ENCODE measurements at places on chromosomes 4 and X. TPM values are rescaled to one million over a fixed set of nuclear protein-coding genes. Genes with fewer than 3 reads are reported as not detected.

TKTL1 gene
- 4.1 TPM for total RNA-seq

BCLAF3 gene
- total RNA-seq, result 7.6 TPM

UGT2B15 gene
- total RNA-seq, result not detected

PDCL2 gene
- not detected for total RNA-seq

SLC2A9 gene
- 3.3 TPM for total RNA-seq

PNMA3 gene
- total RNA-seq, result 0.53 TPM

- H3K27me3 ChIP-seq, result peaks cover 17% of the 10 kb centered on the region
- H3K4me1 ChIP-seq, result no peaks in the 10 kb centered on the region
- H3K4me3 ChIP-seq, result no peak overlapping the region
- DNase-seq, result no peak
Observed at GRCh38 chrX:69371159-69371558, 133.0 kb upstream of the NALF2 start.

GRCh38 chr4:5338531-5338930 lies 287.3 kb downstream of the STK32B start:
- H3K4me3 ChIP-seq, result no peak overlapping the region
- peaks cover 8% of the 10 kb centered on the region for H3K27me3 ChIP-seq
- peaks cover 3% of the 10 kb centered on the region for H3K4me1 ChIP-seq
- H3K27ac ChIP-seq, result no peak overlapping the region
- DNase-seq, result no peak
- H3K36me3 ChIP-seq, result no peaks in the 10 kb centered on the region

DNA sequence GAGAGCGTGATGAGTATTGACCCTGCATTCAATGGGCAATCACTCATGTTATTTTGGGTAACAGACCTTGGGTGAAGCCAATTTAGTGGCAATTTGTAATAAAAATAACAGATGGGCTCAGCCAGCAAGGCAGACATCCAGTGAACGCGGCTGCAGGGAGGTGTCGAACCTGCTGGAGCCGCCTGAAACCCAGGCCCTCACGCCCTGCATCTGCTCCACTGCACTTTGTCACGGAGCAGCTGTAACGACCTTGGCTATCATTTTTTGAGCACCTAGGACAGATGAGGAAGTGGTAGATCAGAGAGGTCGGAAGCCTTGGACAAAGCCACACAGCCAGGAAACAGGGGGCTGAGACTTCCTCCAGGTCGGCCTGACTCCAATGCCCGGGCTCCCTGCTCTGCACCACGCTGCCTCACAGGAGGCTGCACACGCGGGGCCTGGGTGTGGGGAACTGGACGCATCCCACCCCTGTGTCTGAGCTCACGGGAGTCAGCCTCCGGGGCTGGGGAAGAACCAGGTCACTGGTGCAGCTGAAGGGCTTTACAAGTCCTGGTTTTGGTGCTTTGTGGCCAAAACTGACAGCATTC lies 19.4 kb downstream of the HMX1 start:
- H3K27ac ChIP-seq, result no peak overlapping the region
- DNase-seq, result peak; percentile 50
- peaks cover 12% of the 10 kb centered on the region for H3K4me1 ChIP-seq
- no peak overlapping the region for H3K4me3 ChIP-seq
- peaks cover 45% of the 10 kb centered on the region for H3K27me3 ChIP-seq

DNA sequence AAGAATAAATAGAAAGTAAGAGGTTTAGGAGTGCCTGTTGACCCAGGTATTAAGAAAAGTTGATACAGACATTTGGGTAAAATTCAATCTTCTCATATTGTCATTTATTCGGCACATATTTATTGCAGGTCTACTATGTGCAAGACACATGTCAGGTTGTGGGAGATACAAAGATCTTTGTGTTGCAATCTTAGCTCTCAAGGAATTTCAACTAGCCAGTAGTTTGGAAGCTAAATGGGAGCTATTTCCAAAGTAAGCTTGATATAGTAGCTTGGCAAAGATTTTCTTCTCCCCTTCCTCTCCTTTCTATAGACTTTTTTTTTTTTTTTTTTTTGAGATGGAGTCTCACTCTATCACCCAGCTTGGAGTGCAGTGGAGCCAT lies 122.9 kb downstream of the SYNPO2 start:
- H3K4me1 ChIP-seq, result no peaks in the 10 kb centered on the region
- no peak overlapping the region for H3K27ac ChIP-seq
- H3K36me3 ChIP-seq, result no peaks in the 10 kb centered on the region
- H3K4me3 ChIP-seq, result no peak overlapping the region
- DNase-seq, result no peak

GRCh38 chr4:110120506-110120905 lies 77.9 kb downstream of the ELOVL6 start:
- H3K27me3 ChIP-seq, result no peaks in the 10 kb centered on the region
- H3K36me3 ChIP-seq, result peaks cover 6% of the 10 kb centered on the region
- no peak overlapping the region for H3K27ac ChIP-seq
- H3K4me3 ChIP-seq, result no peak overlapping the region
- DNase-seq, result no peak

DNA sequence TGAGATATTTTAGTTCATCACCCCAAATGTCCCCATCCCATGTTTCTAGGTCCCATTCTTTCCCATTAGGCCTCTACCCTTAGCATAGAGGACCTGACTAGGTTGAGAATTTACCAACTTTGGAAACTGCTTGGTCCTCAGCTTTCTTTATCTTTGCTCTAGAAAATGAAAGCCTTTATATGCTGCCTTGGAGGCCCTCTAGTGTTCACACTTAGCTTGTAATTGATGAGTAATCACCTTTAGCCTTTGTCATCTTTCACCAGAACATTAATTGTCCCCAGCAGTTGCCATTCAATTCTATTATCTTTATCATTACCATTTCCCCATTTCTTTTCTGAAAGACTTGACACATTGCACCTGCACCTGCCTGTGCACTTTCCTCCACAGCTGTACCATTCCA lies 589.2 kb upstream of the NR3C2 start:
- H3K27me3 ChIP-seq, result no peaks in the 10 kb centered on the region
- no peak for DNase-seq
- no peaks in the 10 kb centered on the region for H3K36me3 ChIP-seq
- no peak overlapping the region for H3K4me3 ChIP-seq

- no peaks in the 10 kb centered on the region for H3K36me3 ChIP-seq
- H3K4me3 ChIP-seq, result no peak overlapping the region
- no peak overlapping the region for H3K27ac ChIP-seq
- no peaks in the 10 kb centered on the region for H3K27me3 ChIP-seq
Observed at GRCh38 chrX:10513974-10514373, 106.4 kb downstream of the MID1 start.

GRCh38 chr4:15601862-15602261 lies 53.3 kb downstream of the FBXL5 start:
- DNase-seq, result no peak
- peaks cover 17% of the 10 kb centered on the region for H3K36me3 ChIP-seq
- no peaks in the 10 kb centered on the region for H3K27me3 ChIP-seq
- no peak overlapping the region for H3K4me3 ChIP-seq
- peaks cover 11% of the 10 kb centered on the region for H3K4me1 ChIP-seq

DNA sequence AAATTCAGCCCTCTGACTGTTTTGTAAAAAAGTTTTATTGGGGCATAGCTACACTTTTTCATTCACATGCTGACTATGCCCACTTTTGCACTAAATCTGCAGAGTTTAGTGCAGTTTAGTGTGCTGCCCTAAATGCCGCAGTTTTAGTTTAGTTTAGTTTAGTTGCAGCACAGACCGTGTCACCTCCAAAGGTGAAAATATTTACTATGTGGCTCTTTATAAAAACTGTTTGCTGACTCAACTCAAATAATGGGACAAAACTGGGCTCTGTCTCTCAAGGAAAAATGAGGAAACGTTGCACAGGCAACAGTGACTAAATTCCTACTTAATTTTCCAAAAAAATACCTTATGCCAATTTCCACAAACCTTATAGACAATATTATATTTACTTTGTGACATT lies 314.2 kb downstream of the C4orf33 start:
- no peak overlapping the region for H3K4me3 ChIP-seq
- H3K27ac ChIP-seq, result no peak overlapping the region
- H3K4me1 ChIP-seq, result no peaks in the 10 kb centered on the region
- DNase-seq, result no peak
- no peaks in the 10 kb centered on the region for H3K27me3 ChIP-seq

- H3K27ac ChIP-seq, result no peak overlapping the region
- peaks cover 13% of the 10 kb centered on the region for H3K36me3 ChIP-seq
- no peaks in the 10 kb centered on the region for H3K27me3 ChIP-seq
- no peak overlapping the region for H3K4me3 ChIP-seq
- DNase-seq, result no peak
- no peaks in the 10 kb centered on the region for H3K4me1 ChIP-seq
Observed at GRCh38 chr4:63049278-63049677, 1360.0 kb downstream of the TECRL start.

- peaks cover 6% of the 10 kb centered on the region for H3K27me3 ChIP-seq
- no peaks in the 10 kb centered on the region for H3K4me1 ChIP-seq
- H3K27ac ChIP-seq, result no peak overlapping the region
- H3K36me3 ChIP-seq, result no peaks in the 10 kb centered on the region
Observed at GRCh38 chr4:8129785-8130184, 28.8 kb downstream of the ABLIM2 start.

DNA sequence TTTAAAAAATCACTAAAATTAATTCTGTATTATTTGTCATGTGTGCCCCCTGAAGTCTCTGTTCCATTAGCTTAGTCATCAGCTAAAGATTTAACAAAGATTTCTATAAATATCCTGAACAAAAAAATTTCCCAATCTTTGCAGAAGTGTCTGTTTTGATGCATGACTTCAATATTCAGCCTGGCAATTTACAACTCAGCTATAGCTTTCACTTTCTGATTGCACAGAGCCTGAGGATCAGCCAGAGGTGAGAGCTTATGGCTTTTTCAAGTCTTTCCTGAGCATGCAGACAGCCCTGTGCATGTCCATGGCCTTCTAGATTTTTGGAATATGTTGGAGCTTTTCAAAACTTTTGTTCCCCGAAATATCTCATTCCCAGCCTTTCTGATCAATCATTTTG lies 420.1 kb downstream of the ZNF674 start:
- H3K27me3 ChIP-seq, result peaks cover 9% of the 10 kb centered on the region
- DNase-seq, result no peak
- H3K4me3 ChIP-seq, result no peak overlapping the region
- H3K27ac ChIP-seq, result no peak overlapping the region
- no peaks in the 10 kb centered on the region for H3K36me3 ChIP-seq
- H3K4me1 ChIP-seq, result no peaks in the 10 kb centered on the region

GRCh38 chr4:29043411-29043810 lies 1676.8 kb upstream of the PCDH7 start:
- H3K27ac ChIP-seq, result no peak overlapping the region
- peaks cover 3% of the 10 kb centered on the region for H3K36me3 ChIP-seq
- no peak for DNase-seq
- no peaks in the 10 kb centered on the region for H3K4me1 ChIP-seq

DNA sequence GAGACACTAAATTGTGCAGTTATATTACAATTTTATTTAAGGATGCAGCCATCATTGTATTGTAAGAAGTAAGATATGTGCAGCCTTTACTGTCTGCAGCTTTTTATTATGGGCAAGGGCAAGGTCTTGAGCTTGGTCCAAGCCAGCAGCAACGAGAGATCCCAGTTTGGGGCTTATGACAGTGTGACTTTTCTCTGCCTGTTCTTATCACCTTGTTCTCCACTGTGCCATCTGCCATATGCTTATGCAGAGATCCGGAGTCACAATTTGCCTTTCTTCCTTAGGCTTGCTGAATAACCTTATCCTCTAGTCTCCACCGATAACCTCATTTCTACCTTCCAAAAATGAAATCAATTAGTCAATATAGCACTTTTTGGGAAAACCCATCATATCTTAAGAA lies 30.4 kb downstream of the MAPK10 start:
- no peak overlapping the region for H3K27ac ChIP-seq
- H3K4me1 ChIP-seq, result no peaks in the 10 kb centered on the region
- H3K36me3 ChIP-seq, result no peaks in the 10 kb centered on the region
- no peak for DNase-seq
- H3K4me3 ChIP-seq, result no peak overlapping the region

GRCh38 chr4:3363411-3364141 lies 70.8 kb downstream of the RGS12 start:
- H3K4me1 ChIP-seq, result peaks cover 9% of the 10 kb centered on the region
- H3K4me3 ChIP-seq, result no peak overlapping the region
- no peaks in the 10 kb centered on the region for H3K36me3 ChIP-seq

- H3K27ac ChIP-seq, result peak overlapping the region; percentile 87
- peaks cover 9% of the 10 kb centered on the region for H3K36me3 ChIP-seq
- H3K27me3 ChIP-seq, result no peaks in the 10 kb centered on the region
Observed at GRCh38 chrX:20265726-20266681, 705 bp downstream of the RPS6KA3 start.

GRCh38 chr4:130628531-130628930 lies 1532.6 kb downstream of the C4orf33 start:
- no peaks in the 10 kb centered on the region for H3K27me3 ChIP-seq
- H3K36me3 ChIP-seq, result no peaks in the 10 kb centered on the region

- H3K4me1 ChIP-seq, result no peaks in the 10 kb centered on the region
- H3K27ac ChIP-seq, result no peak overlapping the region
- no peak for DNase-seq
- no peak overlapping the region for H3K4me3 ChIP-seq
Observed at GRCh38 chr4:11691236-11691635, 262.5 kb upstream of the HS3ST1 start.

DNA sequence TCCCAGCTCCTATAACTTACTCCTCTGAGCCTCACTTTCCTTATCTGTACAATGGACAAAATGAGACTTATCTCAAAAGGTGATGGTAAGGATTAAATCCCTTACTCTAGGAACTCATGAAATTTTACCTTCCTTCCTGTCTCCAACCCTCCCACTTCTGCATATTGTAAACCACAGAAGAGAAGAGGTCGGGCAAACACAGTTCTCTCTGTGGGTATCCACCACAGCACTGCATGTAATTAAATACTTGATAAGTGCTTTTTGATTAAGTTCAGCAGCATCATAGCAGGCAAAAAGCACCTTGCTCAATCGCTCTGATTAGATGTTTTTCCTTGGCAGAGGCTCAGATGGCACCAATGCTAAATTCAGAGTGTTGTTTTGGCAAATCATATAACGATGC lies 17.3 kb upstream of the TMEM192 start:
- no peak overlapping the region for H3K4me3 ChIP-seq
- no peak overlapping the region for H3K27ac ChIP-seq
- no peaks in the 10 kb centered on the region for H3K36me3 ChIP-seq
- DNase-seq, result no peak

GRCh38 chr4:173699841-173700475 lies 169.9 kb upstream of the HAND2 start:
- H3K36me3 ChIP-seq, result no peaks in the 10 kb centered on the region
- H3K4me1 ChIP-seq, result no peaks in the 10 kb centered on the region
- H3K27ac ChIP-seq, result no peak overlapping the region
- no peak overlapping the region for H3K4me3 ChIP-seq

DNA sequence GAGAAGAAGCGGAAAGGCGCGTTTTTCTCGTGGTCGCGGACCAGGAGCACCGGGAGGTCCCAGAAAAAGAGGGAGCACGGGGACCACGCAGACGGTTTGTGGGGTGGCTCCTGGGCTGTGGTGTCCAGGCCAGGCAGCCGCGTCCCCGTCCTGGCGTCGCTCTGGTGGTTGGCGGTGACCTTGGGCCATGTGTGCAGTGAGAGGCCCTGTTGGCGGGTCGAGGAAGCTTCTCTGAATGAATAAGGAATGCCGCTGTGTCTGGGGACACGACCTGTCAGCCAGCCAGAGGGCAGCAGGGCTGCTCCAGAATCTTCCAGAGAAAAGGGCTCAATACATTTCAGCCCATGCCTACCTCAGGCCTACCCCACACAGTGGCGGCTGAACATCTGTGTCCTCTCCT lies 24.3 kb upstream of the HGFAC start:
- H3K27ac ChIP-seq, result no peak overlapping the region
- no peaks in the 10 kb centered on the region for H3K4me1 ChIP-seq
- no peaks in the 10 kb centered on the region for H3K27me3 ChIP-seq
- peak; percentile 54 for DNase-seq
- H3K4me3 ChIP-seq, result no peak overlapping the region

All from natural killer cell treated with Interleukin-12 subunit alpha and Interleukin-12 subunit beta and Interleukin-15 and Interleukin-18, amount 100 ng/mL, for 72 hours (primary cell).